Neural crest cell (in vitro differentiated cells): ENCODE measurements at places on chromosomes 6 and 20.
A peak's percentile ranks its signal among the peaks of the same experiment; 100 is the strongest.

- DNase-seq = no peak
Observed at GRCh38 chr6:47262231-47262630, 47.5 kb downstream of the TNFRSF21 start.

DNA sequence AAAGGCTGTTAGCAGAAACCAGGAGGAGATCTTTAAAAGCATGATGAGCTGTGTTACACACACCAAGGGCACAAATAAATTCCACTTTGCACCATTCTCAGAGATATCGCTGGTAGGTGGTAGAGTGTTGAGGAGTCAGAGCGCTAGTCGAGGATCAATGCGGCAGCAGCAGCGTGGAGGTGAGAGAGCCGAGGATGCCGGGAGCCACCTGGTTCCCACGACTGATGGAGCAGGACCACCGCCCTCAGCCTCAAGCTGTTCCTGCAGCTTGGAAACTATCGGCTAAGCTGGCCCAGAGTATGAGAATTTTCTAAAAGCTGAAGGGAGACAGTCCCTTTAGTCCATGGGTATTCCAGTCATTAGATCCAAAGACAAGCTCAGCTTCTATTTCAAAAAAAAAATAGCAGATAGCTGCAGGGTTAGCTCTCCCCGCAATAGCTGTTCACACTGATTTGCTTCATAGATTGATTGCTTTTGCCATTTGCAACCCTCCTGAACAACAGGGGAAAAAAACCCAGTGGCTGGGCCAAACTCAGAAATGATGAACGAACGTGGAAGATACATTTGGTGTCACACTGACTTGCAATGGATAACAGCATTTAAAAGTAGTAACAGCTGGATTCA lies 106.2 kb downstream of the LCA5 start:
- DNase-seq = no peak

DNA sequence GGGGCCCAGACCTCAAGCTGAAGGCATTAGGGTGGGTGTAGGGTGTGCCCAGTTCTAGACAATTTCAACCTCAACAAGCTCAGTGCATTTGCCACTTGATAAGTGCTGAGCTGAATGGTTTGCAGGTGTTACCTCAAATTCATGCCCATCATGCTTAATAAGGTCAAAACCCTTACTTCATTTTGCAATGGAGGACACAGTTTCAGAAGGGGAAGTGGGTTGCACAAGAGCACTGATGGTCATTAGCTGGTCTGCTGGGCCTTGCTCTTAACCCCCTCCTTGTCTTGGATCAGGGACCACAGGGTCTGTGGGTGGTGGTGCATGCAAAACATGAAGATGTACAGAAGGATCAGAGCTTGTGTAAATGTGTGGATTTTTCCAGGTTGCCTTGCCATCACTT lies 71.0 kb upstream of the SIRPA start:
- no peak for DNase-seq

GRCh38 chr6:32108094-32108627 lies 977 bp downstream of the TNXB start:
- no peak for DNase-seq

- DNase-seq = peak; percentile 12
Observed at GRCh38 chr6:106972500-106972899, 2.0 kb downstream of the CD24 start.

- DNase-seq = no peak
Observed at GRCh38 chr6:26235302-26235670, 129.7 kb upstream of the BTN3A2 start.

- no peak for DNase-seq
Observed at GRCh38 chr20:31587545-31588389, 17.3 kb upstream of the ID1 start.

DNA sequence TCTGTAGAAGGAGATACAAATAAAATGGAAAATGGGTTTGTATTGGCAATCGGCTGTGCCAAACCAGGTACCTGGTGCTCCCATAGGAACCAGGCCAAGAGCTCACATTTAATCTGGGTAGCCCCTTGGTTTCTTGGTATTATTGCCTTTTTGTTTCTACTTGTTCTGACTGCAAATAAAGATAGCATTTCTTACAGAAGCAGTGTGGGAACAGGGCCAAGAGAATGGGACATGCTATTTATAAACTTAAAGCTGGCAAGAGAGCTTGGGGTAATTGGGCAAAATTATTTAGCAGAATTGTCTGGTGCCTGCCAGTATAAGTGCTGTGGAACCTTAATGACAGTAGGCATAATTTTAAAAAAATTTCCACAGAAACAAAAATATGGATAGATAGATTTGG lies 113.5 kb upstream of the GLP1R start:
- DNase-seq = no peak

- no peak for DNase-seq
Observed at GRCh38 chr6:125679128-125679527, 70.3 kb upstream of the HEY2 start.

GRCh38 chr6:132199343-132199742 lies 201.9 kb downstream of the MOXD1 start:
- no peak for DNase-seq

- DNase-seq = peak; percentile 57
Observed at GRCh38 chr6:44253307-44254101, 3.8 kb downstream of the SLC35B2 start.

DNA sequence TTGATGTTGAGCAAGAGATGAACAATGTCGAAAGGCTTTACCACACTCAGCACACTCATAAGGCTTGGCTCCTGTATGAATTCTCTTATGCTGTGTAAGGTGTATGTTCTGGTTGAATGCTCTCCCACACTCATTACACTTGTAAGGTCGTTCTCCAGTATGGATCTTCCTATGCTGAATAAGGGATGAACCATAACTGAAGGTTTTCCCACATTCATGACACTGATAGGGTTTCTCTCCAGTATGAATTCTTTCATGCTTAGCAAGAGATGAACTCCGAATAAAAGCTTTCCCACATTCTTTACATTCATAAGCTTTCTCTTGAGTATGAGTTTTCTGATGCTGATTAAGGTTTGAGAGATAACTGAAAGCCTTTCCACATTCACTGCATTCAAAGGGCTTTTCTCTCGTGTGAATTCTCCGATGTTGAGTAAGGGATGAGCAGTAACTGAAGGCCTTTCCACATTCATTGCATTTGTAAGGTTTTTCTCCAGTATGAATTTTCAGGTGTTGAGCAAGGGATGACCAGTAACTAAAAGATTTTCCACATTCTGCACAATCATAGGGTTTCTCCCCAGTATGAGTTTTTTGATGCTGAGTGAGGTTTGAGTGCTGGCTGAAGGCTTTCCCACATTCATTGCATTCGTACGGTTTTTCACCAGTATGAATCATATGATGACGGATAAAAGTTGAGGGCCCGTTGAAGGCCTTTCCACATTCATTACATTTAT lies 21.1 kb downstream of the ZNF184 start:
- no peak for DNase-seq

DNA sequence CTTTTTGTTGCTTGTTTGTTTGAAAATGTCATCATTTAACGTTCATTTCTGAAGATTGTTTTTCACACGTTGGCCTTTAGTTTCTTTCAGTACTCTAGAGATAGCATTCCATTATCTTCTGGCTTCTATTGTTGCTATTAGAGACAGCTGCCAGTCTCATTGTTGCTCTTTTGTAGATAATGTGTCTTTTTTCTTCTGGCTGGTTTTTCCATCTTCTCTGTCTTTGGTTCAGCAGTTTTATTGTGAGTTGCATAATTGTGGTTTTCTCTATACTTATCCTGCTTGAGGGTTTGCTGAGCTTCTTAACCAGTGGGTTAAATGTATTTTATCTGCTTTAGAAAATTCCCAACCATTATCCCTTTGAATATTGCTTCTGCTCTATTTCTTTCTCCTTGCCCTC lies 23.2 kb upstream of the AIG1 start:
- DNase-seq = no peak

DNA sequence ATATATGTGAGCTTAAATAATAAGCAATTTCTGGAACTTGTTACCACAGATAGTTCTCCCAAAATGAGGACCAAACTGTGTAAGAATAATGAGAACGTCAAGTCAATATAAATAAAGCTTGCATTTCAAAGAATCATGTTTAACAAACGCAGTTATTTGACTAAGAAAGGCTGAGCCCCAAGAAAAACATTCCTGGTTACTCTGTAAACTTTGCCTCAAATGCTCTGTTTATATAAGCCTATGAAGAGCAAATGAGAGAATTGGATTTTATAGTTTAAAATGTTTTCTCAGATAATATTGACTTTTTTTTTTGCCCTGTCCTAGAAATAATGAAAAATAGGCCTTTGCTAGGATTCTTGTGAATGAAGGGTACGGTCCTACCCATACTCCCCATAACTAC lies 81.3 kb downstream of the C6orf52 start:
- no peak for DNase-seq

- no peak for DNase-seq
Observed at GRCh38 chr6:158373214-158373613, 60.9 kb downstream of the TULP4 start.

- DNase-seq = no peak
Observed at GRCh38 chr6:10302566-10303235, 112.2 kb downstream of the TFAP2A start.

DNA sequence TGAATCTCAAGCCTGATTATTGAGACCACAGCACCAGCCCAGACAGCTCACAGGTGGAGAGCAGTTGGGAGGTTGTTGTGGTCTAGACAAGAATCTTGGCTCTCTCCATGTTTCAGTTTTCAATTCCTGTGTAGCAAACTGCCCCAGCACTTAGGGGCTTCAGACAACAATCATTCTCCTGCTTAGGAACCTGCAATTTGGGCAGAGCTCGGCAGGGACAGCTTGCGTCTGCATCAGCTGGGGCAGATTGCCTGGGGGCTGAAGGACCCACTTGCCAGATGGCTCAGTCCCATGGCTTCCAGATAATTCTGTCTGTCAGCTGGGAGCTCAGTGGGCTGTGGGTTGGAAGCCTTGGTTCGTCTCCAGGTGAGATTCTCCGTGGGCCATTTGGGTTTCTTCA lies 6.9 kb downstream of the TGM6 start:
- DNase-seq = no peak

DNA sequence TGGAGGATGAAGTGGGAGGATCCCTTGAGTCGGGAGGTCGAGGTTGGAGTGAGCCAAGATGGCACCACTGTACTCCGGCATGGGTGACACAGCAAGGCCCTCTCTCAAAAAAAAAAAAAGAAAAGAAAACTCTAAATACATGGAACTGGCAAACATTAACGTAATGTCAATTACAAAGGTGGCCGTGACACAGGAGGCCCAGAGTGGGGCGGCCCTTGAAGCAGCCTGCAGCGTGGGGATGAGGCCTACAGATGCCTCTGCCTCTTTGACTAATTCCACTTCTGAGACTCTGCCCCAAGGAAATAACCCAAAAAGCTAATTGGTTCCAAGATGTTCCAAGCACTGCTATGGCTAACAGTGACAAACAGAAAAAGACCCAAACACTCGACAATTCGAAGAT lies 21.2 kb downstream of the ZBTB46 start:
- DNase-seq = no peak

GRCh38 chr6:124964764-124965105 lies 2.5 kb downstream of the RNF217 start:
- DNase-seq = no peak

DNA sequence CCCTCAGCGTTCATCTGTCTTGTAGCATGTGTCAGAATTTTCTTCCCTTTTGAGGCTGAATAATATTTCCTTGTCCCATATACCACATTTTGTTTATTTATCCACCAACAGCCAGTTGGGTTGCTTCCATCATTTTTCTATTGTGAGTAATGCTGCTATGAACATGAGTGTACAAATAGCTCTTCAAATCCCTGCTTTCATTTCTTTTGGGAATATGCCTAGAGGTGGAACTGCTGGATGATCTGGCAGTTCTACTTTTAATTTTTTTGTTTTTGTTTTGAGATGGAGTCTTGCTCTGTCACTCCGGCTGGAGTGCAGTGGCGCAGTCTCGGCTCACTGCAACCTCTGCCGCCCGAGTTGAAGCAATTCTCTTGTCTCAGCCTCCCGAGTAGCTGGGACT lies 64.7 kb downstream of the SASH1 start:
- no peak for DNase-seq

DNA sequence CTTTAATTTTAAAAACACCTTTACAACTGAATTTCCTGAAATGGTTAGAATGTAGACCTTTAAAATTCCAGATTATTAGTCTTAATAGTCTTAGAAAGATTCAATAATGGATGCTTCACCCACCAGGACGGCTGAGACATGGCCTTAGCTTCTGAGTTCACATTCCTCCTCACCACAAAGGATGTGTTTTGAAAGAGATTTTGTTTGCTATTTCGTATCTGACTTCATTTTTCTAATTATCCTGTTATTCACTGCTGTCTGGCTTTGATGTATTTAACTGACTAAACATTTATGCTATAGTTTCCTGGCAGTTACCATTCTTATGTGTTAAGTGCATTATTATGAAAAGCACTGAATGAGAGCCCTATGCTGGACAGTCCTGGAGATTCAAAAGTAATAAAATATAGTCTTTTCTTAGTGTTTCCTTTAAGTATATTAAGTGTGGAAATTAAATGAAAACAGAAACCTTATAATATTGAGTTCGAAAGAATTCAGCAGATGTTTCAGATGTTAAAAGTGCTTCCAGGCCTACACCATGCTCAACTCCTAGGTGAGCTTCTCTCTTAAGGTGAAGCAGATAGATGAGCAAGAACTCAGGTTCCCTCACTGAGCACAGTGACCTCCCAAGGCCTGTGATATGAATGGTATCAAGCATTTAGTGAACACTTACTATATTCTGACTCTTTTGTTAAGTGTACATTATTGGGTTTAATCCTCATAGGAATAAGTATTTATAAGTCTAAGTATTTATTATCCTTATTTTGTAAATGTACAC lies 40.3 kb downstream of the MAP3K4 start:
- DNase-seq = no peak

DNA sequence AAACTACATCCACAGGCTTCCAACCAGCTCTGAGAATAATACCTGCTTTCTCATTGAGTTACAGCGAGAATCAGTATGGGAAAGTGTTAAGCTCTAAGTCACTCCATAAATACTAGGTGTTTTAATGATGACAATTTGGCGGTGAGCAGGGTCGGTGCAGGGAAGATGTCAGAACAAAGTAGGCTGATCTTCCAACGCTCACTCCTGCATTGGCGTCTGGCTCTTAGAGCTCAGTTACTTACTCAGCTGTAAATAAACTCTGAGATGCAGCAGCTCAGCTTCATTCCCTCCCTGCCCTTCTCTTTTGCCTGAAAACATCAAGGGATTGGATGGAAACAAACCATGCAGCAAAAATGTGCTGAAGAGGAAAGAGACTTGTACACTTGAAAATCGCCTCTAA lies 102.5 kb upstream of the SPACA1 start:
- no peak for DNase-seq

DNA sequence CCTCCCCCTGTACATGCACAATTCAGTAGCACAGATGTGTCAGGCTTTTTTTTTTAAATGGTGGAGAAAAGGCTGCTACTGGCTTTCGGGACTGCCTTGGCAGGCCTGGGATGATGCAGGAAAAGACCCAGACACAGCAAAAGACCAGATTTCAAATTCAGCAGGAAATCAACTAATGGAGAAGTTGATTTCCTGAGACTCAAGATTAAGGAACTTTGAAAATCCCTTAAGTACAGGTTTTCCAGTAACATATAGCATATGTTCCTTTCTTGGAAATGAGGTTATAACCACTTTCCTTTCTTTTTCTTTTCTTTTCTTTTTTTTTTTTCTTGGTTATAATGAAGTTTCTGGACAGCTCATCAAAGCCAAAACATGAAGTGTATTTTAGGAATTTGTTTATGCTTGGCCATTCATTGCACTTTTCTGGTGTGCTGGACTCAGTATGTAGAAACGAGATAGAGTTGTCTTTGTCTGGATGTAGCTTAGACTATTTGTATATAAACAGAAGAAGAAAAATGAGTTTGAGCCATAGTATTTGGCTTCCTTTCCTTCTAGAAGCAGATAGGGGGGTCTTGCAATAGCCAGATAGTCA lies 119.4 kb downstream of the SASH1 start:
- no peak for DNase-seq
